Stimulated activated CD8-positive, alpha-beta memory T cell treated with anti-CD3 and anti-CD28 coated beads, Interleukin-4, amount 100 ng/mL, for 1 hour (primary cell): ENCODE measurements at places on chromosomes 7 and 10.

DNA sequence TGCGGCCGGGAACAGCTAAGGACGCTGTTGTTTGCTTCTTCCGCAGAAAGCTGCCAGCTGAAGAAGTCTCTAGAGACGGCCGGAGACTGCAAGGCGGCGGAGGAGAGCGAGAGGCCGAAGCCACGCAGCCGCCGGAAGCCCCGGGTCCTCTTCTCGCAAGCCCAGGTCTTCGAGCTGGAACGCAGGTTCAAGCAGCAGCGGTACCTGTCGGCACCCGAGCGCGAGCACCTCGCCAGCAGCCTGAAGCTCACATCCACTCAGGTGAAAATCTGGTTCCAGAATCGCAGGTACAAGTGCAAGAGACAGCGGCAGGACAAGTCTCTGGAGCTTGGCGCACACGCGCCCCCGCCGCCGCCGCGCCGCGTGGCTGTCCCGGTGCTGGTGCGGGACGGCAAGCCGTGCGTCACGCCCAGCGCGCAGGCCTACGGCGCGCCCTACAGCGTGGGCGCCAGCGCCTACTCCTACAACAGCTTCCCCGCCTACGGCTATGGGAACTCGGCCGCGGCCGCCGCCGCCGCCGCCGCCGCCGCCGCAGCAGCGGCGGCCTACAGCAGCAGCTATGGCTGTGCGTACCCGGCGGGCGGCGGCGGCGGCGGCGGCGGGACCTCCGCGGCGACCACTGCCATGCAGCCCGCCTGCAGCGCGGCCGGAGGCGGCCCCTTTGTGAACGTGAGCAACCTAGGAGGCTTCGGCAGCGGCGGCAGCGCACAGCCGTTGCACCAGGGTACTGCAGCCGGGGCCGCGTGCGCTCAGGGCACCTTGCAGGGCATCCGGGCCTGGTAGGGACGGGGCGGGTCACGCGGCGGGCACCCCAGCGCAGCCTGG lies 2.4 kb downstream of the NKX2-3 start:
- no peak for DNase-seq

DNA sequence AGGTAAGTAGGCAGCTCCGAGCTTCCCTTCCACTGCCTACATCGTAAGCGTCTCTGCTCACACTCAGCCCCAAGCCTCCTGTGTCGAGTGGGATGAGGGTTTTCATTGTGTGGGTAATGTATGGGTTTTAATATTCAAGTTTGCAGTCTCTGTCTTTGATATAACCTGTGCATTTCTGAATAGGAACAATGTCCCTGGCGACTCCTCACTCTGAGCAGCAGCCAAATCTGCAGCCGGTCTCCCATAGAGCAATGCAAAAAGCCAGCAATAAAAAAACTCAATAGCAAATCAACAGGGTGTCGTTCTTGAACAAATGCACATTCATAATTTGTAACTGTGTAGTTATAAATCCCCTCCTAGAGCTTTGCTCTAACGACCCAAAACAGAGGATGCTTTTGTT lies 33.4 kb downstream of the PPP1R17 start:
- DNase-seq: no peak

DNA sequence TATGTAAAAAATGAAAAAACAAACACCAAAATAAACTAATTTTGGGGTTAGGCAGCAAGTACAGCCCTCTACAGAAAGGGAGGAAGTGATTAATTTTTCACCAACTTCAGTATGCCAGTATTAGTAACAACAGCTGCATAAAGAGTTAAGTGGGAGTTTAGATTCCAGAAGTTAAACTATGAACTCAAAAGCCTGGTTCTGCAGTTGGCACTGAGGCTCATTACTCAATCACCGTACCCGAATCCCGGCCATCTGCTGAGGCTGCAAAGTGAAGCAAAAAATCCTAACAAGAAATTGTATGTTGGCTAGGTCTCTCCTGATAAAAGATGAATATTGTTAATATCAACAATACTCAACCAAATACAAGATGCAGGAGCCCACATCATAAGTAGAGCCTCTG lies 4.0 kb downstream of the NUDT5 start:
- DNase-seq: no peak

- DNase-seq: no peak
These were observed 42.1 kb upstream of the PCDH15 start for GRCh38 chr10:54843085-54843646.

GRCh38 chr10:119414081-119414611 lies 128.4 kb downstream of the RGS10 start:
- DNase-seq: no peak

- no peak for DNase-seq
These were observed 61.7 kb upstream of the CDK13 start for GRCh38 chr7:39888171-39888853.

- no peak for DNase-seq
These were observed 404.2 kb downstream of the THSD7A start for GRCh38 chr7:11427686-11428273.

DNA sequence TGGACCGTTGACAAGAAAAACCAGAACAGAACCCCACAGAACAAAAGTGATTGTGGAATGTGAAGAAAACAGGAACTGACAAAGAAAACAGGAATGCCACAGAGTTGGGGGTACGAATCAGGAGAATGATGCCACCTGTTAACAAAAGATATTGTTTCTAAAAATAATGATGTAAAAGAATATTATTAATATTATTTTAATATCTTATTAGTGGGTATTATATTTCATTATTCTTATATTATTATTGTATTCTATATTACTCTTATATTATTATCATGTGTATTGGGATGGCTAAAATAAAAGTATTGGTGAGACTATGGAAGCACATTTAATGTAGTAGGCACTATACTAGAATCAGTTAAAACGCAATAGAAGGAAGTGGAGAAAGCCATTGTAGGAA lies 659.0 kb upstream of the PCDH15 start:
- no peak for DNase-seq

GRCh38 chr10:26593896-26594295 lies 103.6 kb upstream of the PDSS1 start:
- no peak for DNase-seq

DNA sequence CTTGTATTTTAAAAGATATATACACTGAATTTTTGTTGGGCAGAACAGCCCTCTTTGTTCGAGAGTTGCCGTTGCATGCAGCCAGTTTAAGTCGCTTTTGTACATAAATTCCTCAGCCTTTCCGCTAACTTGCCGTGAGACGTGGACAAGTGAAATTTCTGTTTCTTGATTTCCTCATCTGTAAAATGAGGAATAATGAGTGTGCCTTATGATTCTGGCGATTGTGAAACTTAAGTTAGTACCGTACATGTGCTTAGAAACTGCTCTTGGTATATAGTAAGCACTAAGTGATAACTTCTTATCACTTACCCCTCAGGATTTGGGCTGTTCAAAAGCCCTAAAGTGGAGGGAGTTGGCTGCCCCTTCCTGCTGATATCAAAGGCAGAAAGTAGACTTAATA lies 1.4 kb downstream of the CCNJ start:
- no peak for DNase-seq

GRCh38 chr10:1520909-1521565 lies 216.3 kb downstream of the ADARB2 start:
- DNase-seq: no peak

DNA sequence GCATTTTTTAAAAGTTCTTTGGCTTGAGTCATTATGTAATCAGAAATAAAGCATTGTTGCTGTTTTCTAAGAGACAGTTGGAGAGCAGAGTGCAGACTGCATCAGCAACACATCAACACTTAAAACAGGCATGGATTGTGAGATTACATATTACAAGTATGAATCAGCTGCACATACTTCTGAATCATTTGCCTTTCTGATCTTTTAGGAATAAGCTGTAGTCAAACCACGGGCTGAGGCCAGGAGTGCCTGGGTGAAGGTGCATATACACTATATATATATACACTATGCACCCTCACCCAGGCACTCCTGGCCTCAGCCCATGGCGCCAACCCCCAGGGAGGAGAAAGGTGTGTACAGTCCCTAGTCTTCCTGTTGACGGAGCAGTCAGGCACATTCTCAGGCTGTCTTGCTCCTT lies 52.4 kb upstream of the DLX6 start:
- no peak for DNase-seq

GRCh38 chr10:352476-353235 lies 217.4 kb downstream of the ZMYND11 start:
- no peak for DNase-seq

- DNase-seq: no peak
These were observed 39.8 kb upstream of the ELN start for GRCh38 chr7:73988197-73988596.

DNA sequence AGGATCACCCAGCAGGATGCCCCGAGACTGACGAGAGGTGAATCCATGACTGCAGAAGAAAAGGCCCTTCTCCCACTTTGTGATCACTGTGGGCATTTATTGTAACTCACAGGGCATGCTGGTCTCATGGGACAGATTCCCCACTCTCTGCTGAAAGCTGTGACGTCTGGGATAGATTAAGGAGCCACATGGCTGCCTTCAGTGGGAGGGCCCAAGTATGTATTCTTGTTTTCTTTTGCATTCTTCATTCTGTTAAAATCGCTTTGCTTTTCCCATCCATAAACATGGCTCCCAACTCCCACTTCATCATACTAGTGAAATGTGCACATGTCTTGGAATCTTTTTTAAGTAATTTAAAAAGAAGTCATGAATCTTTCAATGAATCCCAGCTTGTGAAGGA lies 67.2 kb downstream of the FAM107B start:
- DNase-seq: no peak

DNA sequence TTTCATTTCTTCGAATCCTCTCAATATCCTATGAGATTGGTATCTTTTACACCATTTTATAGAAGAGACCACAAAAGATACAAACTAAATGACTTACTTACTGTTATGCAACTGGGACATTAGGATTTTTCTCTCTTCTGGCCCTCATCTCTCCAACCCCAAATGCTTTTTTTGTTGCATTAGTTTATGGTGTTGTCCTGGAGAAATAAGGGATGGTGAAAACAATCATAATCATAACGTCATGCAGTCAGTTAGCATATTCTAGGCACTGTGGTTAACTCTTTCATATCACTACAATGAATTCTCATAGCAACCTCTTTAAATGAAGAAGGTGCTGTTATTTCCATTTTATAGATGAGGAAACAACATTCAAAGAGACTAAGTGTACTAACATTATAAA lies 104.6 kb downstream of the PON1 start:
- no peak for DNase-seq

- DNase-seq: no peak
These were observed 56.1 kb downstream of the ZNF727 start for GRCh38 chr7:64101126-64101942.

DNA sequence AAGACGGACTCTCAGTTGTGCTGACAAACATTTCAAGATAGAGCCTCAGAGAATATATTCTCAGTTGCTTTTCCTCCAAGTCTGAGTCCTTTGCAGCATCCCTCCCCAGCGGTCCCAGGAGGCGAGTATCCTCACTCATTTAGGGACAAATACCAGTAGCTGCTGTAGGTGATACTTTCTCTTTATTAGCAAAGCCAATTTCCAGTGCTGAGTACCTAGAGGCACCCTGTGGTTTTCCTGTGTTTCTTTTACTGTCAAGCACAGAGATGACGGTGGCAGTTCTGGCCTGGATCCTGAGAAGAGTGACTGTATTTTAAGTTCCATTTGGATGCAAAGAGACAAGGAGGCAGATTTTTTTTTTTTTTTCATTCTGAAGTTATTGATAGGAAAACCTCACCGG lies 1058.4 kb downstream of the SORCS3 start:
- no peak for DNase-seq

DNA sequence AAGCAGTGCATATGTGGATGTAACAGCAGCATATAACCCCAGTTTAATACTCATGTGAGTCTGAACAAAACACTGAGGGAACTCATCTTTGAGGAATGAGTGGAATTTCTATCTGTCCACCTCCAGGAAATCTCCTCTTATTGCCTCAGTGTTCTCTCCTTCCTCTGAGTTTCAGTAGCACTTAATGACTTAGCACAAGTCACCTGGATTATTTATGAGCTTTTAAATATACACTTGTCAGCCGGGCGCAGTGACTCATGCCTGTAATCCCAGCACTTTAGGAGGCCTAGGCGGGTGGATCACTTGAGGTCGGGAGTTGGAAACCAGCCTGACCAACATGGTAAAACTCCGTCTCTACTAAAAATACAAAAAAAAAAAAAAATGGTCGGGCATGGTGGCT lies 4.3 kb downstream of the LRRC20 start:
- no peak for DNase-seq

DNA sequence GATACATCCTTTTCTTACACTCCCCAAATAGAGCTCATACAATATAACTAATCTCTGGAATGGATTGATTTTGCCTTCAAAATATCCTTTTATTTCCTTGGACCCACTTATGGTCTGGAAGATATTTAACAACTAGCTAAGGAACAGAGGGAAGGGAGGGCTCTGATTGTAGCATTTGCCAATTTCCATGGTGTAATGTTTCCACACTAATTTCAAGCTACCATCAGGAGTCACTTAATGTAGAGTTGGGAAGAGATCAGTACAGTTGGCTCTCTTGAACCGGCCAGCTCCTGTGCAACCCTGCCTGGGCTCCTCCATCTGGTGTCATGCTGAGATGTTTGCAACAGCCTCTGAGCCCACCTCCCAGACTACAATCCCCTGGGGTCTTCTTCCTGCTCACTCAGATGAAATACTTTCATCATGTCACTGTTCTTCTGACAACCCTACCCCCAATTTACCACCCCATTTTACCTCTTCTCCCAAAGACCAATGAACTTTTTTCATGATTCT lies 8.0 kb upstream of the IL6 start:
- no peak for DNase-seq

- DNase-seq: no peak
These were observed 62.7 kb downstream of the ADRA2A start for GRCh38 chr10:111139567-111139966.

DNA sequence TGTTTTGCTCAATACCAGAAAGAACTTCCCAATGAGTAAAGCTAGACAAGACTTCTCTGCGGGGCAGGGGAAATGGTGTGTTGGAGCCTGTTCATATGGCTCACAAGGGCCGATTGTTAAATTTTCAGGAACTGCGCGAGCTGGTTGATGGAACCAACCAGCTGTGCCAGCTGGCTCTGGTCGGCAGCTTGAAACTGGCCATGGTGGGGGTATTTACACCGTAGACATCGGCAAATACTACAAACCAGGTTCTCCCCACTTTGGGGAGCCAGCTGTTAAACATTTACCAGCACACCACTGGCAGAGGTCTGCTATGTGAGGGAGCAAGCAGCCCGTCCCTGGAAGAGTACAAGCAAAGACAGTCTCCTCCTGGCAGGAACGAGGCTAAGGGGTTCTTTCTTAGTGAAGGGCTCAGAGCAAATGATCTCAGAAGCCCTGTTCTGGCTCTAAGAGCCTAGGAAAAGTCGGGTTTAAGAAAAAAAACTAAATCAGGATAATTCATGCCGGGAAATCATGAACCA lies 8.8 kb upstream of the ZMIZ1 start:
- DNase-seq: no peak

DNA sequence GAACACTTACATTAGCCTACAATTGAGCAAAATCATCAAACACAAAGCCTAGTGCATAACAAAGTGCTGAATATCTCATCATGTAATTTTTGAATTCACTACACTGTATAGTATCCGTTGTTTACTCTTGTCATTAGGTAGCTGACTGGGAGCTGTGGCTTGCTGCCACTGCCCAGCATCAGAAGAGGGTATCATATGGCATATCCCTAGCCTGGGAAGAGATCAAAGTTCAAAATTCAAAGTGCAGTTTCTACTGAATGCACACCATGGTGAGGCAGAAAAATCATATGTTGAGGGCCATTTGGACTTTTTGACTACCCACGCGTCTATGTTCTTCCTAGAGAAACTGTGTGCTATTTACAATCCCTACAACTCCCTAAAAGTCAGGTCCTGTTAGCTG lies 7.5 kb upstream of the ZC3HAV1 start:
- no peak for DNase-seq
